ENCODE measurements at places on chromosomes 3 and 15.

- DNase-seq: no peak
Measured at GRCh38 chr15:99130765-99131440, 26.0 kb downstream of the SYNM start.

- no peak for DNase-seq
Measured at GRCh38 chr15:98551936-98552562, 96.3 kb upstream of the IGF1R start.

DNA sequence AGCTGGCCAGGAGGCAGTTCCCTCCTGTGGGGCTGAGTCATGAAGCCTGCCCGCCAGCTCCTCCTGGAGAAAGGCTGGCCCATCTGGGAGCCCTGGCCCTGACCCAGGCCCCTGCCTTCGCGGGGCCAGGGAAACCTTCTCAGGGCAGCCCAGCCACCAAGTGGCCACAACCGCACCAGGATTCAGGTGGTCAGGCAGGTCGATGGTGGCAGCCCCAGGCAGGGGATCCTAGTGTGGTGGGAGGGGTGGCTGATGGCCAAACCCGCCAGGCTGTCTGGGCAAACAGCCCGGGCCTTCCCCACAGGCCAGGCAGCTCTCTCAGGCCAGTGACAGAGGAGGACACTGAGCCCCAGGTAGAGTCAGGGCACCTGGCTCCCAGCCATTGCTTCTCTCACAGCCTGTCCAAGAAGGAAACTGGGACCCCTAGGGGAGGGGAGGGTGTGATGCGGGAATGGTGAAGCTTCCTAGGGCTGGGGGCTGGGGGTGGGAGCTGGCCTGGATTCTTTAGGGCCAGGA lies 1.2 kb downstream of the TWF2 start:
- peak; percentile 83 for DNase-seq

DNA sequence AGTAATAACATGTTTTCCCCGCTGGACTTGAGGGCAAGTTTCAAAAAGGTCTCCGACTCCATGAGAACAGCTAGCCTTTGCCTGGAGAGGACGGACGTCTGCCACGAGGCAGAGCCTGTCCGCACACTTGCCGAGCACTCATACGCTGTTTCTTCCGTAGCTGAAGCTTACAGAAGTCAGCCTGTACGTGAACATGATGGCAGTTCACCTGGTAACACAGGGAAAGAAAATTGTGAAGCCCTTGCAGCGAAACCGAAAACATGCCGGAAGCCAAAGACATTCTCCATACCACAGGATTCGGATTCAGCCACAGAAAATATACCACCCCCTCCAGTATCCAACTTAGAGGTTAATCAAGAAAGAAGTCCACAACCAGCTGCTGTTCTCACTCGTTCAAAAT lies 43.9 kb upstream of the RASA2 start:
- DNase-seq: no peak

DNA sequence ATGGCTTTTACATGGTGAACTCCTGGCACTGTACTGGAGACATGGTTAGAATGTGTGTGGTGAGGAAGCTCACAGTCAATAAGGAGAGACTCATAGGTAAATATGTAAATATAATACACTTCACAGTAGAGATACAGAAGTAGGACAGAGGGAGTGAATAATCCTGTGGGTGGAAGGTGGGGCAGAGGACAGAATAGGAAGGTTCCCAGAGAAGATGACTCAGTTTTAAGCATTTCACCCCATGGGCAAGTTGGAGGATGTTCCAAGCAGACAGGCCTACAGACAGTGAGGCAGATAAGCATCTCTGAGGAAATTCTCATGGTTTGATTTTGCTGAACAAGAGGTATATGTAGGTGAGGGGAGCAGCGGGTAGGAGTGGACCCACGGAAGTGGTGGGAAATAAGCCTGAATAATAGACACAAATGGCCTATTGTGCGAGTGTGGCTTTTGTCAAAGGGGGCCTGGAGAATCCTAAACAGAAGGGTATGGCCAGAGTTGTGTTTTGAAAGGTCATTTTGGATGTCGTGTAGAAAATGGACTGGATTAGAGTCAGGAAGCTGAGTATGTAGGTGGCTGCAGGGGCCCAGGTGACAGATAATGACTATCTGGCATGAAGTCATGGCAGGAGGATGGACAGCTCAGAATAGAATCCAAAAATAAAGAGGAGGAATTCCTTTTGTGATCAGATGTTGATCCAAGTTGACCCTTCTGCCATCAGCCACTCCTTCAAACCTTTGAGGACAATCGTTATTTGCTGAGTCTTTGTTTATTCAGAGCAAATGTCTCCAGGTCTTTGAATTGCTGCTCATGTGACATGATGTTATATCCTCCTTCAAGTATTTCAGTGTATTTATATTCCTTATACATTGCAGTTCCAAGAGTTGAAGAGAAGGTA lies 97.3 kb upstream of the THRB start:
- no peak for DNase-seq

- peak; percentile 64 for DNase-seq
Measured at GRCh38 chr15:51775967-51776816, 24.8 kb downstream of the TMOD2 start.

GRCh38 chr15:89328398-89329254 lies 6.0 kb downstream of the POLG start:
- DNase-seq: no peak

- no peak for DNase-seq
Measured at GRCh38 chr3:152284906-152285305, 16.2 kb downstream of the MBNL1 start.

DNA sequence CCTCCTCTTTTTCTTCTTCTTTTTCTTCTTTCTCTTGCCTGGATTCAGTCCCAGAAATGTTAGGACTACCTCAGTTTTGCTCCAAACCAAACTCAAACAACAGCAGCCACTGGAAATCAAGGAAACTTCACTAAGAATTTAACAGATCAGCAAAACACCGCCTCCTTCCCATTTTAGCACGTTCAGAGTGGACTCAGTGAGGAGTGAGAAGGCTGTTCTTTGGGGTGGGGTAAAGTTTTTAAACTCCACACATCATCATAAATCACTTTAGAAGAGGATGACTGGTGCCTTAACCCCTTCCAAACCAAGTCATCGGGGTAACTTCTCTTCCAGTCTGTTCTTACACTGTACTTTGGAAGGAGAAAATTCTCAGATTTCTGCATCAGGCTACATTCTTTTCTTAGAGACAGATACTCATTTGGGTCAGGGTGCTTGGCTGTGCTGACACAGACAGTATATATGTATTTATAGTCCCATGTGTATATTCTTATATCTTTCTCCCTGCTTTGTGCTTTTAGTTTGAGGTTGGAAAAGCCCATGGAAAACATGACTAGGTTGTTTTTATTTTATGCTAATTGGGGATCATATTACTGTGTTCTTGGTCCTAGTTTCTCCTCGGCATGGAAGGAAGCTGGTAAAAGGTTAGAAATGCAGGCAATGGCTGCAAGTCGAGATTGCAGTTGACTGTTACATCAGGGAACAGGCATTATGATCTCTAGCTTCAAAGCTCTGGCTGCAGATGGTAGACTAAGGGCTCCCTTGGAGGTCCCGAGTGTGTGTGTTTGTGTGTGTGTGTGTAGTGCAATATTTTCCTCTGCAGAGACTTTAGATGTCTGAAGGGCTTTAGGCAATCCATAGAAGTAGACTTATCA lies at the start of gene CCDC80:
CCDC80 (minus strand) TSS at position 214 of the 872 bp plus-strand sequence. CDS start 1,238 bp downstream, outside the sequence.
- DNase-seq: peak; percentile 19

GRCh38 chr3:184218814-184219213 lies 10.6 kb upstream of the VWA5B2 start:
- no peak for DNase-seq

DNA sequence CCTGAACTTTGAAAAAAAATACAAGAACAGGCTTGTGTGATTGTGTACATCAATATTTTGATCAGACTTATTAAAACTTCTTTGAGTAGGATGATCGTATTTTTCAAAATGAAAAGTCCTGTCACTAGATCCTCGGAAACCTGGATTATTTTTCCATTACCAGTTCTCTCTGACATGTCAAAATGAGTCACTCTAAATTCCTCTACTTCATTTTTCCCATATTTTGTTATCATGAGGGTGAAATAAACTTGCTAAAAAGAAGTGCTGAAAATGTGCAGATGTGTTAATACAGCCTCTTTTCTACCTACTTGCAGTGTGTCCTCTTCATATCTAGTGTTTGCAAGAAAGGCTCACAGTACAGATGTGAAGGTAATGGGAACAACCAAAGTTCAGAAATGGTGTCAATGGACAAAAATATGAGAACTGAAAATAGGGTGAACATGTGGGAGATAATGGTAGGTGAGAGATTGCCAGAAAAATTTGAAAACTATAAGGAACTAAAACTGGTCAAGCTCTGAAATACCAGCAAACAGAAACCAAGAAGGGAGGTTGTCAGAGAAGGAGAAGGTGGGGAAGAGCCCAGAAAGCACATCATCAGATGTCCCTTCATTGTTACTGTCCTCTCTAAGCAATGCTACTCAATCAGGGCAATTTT lies 108.2 kb downstream of the EOMES start:
- DNase-seq: no peak

- DNase-seq: peak; percentile 19
Measured at GRCh38 chr3:2915826-2916225, 194.3 kb downstream of the IL5RA start.

- DNase-seq: no peak
Measured at GRCh38 chr3:150345021-150345538, 63.0 kb upstream of the TSC22D2 start.

GRCh38 chr3:155032918-155033317 lies 47.2 kb upstream of the MME start:
- peak; percentile 74 for DNase-seq

- no peak for DNase-seq
Measured at GRCh38 chr3:50204804-50205412, at the start of gene SLC38A3. Gene SLC38A3 (plus strand): TSS chr3:50205271. CDS start chr3:50214200, 8,929 bp downstream.

DNA sequence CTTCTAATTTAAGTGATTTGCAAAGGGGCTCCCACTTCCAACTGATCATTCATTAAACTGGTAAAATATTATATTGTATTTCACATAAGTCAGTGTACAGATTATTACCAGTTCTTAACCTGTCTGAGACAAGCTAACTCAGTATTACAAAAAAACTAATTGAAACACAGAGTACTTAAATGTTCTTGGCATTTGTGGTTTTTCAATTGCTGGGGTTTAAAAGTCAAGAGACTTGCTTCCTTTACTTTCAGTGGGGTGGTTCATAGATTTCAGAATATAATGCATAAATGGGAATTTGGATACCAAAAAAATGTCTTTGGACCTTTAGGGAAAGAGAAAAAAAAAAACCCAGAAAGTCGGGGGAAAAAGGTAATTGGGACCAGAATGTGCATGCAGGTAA lies 85.0 kb downstream of the ATP10A start:
- DNase-seq: no peak

DNA sequence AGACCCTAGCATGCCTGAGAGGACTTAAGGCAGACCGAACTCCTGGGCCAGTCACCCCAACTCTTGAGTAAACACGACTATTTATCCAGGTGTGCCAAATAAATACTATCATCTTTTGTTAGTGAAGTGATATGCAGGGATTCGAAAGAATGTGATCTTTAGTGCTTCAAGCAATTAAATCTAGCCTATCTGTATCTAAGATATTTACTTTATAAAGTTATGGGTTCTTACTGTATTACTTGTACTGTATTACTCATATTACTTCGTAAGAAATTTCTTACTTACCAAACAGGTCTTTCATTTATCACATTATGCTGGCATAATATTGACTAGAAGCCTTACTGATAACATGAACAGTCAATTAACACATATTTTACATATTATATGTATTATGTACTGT lies 211.6 kb upstream of the NECTIN3 start:
- DNase-seq: no peak

DNA sequence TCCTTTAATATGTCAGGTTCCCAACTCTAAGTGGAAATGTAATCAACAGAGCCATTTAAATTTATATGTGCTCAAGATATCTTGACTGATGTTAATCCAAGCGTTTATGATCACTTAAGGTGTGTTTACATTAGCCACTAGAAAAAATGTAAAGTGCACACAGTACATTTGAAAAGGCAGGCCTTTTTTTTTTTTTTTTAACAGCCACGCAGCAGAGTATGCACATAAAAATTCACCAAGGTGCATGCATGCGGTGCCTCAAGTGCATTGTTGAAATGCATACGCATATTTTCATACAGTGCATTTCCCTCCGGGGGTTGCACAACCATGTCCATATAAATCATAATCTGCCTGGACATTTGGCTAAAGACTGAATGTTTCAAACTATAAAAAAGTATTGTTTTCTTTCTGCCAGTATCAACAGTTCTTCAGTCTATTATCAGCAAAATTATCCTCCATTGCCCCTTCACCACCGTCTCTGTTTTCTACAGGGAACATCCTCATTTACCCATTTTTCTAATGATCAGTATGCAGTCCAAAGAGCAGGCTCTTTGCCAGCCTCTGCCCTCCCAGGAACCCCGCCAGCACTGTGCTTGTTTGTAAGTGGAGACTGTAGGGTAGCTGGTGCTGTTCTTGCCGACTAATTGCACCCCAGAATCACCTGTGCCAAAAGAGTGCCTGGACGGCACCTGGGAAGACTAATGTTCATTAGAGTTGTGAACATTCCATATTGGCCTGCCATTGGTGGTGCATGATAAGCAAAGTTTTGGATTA lies 611.2 kb upstream of the CFAP20DC start:
- no peak for DNase-seq

DNA sequence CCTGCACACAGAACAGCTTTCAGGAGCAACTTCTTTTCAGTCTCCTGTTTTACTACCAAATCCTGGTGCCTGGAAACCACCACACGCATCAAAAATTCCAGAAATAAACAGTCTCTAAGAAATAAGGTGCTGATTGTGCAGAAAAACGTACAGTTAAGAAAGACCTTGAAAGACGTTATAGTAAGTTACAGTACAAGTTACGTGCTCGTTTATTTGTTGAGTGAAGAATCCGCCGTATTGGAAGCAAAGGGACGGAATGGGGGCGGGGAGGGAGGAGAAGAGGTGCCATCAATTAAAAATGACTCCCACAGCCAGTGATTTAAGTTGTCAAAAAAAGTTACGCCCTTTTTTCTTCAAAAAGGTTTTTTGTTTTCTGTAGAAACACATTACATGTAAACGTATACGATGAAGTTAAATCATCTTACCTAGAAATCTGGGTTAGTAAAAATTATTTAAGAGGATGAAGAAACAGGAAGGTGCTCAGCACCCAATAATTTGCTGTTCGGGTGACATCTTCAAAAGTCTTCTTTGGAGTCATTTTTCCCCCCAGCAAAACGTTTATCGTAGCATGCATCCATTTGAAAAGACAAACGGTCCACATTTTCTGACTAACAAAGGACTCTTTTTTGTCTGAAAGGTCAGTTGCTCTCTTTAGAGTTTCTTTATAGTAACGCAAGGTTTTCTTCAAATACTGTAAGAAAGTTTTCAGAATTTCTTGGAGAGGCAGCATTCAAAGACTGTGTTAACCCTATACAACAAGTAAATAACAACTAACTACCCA lies 782 bp upstream of the UACA start:
- DNase-seq: no peak

GRCh38 chr3:51659942-51660341 lies 11.1 kb upstream of the TEX264 start:
- DNase-seq: no peak

DNA sequence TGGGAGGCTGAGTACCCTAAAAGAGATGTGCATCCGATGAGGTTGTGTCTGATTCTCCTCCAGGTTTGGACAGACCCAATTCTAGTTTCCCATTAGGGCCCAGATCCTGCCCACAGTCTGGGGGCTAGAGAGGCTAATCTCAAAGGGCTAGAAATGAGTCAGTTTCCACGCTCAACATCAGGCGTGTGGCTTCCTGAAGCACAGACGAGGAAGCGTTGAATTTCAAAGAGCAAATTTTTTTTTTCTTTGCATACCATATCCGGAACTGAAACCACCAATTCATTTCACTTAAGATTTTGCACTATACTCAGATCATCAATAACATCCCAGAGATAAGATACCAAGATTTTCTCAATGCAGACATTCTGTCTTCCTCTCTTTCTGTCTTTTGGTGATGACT lies 173.8 kb upstream of the BCL6 start:
- DNase-seq: peak; percentile 87
